IPS-NIHi11 (cell line): ENCODE measurements at places on chromosomes 6 and 20.
A peak's percentile ranks its signal among the peaks of the same experiment; 100 is the strongest.

- DNase-seq: no peak
Observed at GRCh38 chr6:1200081-1200408, 111.9 kb upstream of the FOXQ1 start.

GRCh38 chr6:138107078-138107751 lies at the start of gene PERP:
TSS of gene PERP (minus strand) at chr6:138107419. CDS start at chr6:138107340, 79 bp downstream.
- peak; percentile 74 for DNase-seq

DNA sequence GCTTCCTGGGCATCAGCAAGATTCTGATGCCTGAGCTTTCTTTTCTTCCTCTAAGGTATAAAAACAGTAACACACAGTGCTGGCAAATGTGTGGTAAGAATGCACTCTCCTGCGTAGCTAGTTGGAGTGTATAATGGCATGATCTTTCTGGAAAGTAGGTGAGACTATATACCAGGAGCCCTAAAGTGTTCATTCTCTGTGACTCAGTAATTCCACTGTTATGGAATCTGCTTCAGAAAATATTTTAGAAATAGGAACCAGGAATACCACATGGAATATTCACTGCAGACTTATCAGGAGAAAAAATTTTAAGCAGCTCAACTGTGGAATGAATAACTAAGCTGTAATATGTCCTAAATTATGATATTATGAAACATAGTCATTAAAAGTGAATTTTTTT lies 16.9 kb upstream of the CSE1L start:
- no peak for DNase-seq

DNA sequence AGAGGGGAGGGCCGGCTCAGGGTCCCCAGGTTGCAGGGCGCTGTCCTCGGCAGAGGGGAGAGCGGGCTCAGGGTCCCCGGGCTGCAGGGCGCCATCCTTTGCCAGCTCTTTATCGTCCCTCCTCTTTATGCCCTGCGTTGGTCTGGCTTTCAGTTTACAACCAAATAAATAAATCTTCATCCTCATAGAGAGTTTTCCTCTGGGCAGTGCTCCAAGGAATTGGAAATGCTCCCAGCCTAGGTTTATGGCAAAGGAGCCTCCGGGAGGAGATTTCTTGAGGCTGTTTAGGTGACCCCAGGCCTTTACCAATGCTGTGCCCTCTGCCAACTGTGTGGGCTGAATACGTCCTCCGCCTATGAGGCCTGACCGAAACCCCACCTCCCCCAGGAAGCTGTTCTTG lies 60.2 kb downstream of the CHMP4B start:
- no peak for DNase-seq

DNA sequence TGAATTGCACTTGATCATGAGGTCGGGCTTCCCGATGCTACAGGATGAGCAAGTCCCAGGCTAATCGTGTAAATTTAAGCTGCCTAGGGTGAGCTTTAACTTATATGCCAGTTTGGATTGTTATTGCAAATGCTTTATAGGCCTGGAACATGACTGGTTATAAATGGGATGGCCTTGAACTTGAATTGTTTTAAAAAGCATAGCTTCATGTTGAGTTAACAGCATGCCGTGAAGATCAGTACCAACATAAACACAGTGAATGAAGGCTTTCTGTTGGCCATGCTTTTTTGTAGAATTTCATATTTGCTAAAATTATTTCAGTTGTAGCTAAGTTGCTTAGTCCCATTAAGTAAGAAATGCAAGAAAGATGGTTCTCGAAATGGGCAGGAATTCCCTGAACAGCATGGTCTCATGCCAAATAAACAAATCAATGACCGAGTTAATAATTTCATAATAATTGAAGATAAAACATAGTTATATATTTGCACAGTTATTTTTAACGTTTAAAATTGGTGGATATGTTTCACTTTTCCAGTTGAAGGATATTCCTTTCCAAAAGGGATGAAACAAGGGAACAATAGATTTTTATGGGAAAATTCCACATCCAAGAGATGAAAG lies 76.6 kb upstream of the ARID1B start:
- no peak for DNase-seq
